ENCODE measurements at places on chromosomes 4 and X.

DNA sequence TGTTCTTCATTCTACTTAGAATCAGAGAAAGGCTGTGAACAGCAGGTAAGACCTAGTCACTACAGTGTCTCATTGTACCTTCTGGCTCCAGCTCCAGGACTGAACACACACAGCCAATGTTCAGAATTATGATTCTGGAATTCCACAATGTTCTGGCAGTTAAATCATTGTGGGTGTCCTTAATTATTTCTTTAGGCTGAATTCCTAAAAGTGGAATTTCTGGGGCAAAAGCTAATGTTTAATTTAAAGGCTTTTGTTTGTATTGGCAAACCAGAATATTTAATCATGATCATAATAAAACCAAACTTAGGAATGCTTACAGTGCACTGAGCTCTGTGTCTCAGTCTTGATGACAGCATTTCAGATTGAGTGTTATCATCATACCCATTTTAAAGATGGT is 67.0 kb upstream of the FAT1 start:
- DNase-seq: no peak

DNA sequence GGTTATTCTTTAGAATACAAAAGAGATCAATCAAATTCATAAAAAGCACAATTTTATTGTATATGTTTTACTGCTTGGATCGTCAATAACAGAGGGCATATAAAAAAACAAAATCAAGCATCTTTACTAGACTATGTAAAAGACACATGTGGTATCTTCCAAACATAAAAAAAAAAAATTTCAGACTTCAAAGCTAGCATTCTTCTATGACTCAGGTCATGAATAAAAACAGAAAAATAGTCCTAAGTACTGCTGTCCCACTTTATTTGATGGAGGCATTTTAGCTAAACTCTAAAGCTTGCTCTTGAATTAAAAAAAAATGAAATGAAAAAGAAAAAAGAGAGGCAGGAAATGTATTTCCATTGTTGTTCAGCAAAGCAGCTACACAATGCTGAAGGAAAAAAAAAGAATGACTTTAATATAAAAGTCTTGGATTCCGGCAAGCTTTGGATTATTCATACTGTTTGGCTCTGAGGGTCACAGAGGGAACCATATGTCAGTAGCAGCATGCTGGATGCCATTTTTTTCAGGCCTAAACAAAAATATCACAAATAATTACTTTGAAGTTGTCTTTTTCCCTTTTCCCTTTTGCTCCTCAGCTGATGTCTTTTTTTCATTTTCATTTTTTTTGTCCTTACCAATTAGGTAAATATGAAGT is 249.1 kb upstream of the DIAPH2 start:
- DNase-seq: no peak

GRCh38 chrX:63402106-63402505 is 51.0 kb upstream of the SPIN4 start:
- DNase-seq: no peak

DNA sequence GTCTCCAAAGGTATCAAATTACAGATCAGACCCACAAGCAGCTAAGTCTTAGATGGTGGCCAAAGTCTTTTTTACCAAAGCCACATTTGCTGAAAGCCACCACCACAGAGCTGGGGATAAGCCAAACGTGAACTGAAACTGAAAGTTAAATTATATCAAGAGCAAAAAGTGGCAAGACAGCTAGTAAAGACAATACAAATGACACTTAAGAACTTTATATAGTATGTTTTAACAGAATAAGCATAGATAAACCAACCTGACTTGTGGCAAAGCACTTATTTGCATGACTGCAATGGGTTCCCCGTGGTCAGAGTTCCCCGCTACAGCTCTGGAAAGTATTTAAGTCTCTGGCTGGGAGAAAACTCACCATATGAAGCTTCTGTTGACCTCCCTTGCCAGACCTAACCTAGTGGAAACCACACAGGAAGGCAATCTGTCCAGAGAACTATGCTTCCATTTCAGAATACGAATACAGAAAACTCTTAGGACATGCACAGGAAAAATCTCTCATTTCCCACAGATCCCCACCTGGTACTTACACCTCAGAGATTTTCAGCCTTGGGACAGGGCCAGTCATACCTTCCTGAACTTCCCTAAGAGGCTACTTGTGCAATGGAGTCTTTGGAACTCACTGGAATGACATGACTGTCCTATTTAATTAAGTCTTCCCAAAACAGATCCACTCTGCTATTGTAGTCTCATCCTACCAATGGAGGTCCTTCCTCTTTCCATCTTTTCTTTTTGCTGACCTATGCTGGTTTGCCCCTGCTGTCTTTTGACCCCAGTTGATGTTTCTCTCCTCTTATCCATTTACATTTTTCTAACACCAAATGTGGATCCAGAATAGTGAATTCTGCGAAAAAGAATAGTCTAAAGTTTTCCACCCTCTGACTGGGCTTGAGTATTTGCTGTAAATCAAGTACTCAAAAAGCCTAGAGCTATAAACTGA is 225.1 kb downstream of the NR3C2 start:
- DNase-seq: no peak

DNA sequence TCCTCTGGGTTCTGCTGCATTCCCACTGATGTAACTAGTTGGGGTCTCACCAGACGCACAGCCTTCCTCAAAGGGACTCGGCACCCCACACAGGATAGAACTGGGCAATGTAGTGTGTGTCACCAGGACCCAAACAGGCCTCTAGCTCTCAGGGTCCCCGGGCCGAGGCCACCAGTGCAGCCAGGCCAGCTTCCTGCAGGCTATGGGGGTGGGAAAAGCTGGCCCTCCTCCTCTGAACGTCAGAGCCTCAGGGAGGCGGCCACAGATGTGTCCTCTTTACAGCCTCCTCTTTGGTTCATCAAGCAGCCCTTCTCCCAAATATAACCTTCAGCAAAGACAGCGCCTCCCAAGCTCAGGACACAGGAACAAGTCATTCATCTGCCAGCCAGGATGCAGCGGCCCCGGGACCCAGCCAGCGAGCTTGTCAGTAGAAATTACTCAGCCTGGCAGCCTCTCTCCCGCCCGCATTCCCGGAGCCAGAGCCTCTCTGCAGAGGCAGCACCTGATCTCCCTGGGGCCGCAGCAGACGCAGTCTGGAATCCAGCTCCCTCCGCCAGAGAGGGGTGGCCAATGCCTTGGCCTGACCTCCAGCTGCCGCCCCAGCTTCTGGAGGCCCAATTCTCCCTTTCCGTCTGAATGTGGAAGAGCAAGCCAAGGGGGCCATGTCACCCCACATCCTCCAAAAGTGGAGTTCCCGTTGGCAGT is 288.5 kb downstream of the FBXW7 start:
- DNase-seq: no peak

GRCh38 chr4:44145868-44146267 is 302.7 kb downstream of the KCTD8 start:
- DNase-seq: peak; percentile 72

- peak; percentile 59 for DNase-seq
Observed at GRCh38 chr4:157045507-157046127, 30.3 kb upstream of the GLRB start.

DNA sequence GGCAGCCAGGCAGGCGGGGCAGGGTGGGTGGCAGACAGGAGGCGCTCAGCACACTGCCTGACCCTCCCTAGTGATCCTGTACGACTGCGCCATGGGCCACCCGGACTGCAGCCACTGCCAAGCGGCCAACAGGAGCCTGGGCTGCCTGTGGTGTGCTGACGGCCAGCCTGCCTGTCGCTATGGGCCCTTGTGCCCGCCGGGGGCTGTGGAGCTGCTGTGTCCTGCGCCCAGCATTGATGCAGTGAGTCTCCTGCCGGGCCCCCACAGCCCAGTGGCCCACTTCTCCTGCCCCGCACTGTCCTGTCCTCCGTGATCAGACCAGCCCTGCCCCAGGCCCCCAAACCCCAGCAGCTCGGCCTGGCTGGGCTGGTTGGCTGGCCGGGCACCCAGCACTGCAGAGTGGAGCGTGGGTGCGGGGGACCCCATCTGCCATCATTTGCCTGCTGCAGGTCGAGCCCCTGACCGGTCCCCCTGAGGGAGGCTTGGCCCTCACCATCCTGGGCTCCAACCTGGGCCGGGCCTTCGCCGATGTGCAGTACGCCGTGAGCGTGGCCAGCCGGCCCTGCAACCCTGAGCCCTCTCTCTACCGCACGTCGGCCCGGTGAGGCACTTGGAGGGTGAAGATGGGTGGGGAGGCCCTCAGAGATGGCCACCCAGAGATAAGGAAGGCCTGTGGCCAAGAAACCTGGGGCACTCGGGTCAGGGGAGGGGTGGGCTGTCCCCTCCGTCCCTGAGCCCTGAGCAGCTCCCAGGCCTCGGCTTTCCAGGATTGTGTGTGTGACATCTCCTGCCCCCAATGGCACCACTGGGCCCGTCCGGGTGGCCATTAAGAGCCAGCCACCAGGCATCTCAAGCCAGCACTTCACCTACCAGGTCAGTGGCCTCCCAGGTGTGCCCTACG is 7.6 kb downstream of the PLXNB3 start:
- DNase-seq: no peak

DNA sequence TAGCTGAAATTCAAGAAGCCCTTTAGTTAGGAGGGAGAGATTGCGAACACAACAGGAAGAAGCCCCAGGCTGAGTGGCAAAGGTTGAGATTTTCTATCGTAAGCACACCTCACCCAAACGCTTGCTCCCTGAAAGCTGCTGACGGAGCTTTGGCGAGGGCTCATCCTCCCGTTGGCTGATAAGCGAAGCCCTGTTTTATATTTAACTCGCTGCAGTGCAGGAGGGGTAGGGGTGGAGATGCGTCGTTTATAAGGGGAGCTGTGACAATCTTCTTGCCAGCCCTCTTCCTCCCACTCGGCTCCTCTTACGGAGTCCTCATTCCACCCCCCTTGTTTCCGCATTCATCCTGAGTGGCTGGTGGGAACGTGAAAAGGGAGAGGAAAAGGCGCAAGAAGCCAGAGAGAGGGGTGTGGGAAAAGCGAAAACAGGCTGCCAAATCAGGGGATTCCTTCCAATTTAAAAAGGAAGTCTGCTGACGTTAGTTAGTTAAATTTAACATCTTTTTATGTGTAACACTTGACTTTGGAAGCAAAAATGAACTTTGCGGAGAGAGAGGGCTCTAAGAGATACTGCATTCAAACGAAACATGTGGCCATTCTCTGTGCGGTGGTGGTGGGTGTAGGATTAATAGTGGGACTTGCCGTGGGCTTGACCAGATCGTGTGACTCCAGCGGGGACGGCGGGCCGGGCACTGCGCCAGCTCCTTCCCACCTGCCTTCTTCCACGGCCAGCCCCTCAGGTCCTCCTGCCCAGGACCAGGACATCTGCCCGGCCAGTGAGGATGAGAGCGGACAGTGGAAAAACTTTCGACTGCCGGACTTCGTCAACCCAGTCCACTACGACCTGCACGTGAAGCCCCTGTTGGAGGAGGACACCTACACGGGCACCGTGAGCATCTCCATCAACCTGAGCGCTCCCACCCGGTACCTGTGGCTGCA is at the start of gene ENPEP:
Gene ENPEP (plus strand): TSS at position 275 of the 938 bp plus-strand sequence. CDS start 260 bp downstream, at position 535.
- DNase-seq: no peak

DNA sequence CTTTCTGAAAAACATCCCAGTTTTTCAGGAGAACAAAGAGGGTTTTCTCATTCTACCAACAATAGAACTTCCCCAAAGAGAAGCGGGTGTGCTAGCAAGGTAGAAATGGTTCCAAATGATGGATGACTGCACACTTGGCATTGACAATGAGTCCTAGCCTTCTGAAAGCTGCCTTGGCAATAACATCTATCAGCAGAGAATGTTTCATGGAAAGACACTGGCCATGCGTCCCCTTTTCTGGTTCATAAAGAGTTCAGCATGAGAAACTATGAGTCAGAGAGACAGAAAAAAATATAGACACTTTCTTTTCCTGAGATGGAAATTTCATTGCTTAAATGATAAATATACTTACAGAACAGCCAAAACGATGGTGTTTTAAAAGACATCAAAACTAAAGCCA is 236.9 kb upstream of the PRKX start:
- no peak for DNase-seq

DNA sequence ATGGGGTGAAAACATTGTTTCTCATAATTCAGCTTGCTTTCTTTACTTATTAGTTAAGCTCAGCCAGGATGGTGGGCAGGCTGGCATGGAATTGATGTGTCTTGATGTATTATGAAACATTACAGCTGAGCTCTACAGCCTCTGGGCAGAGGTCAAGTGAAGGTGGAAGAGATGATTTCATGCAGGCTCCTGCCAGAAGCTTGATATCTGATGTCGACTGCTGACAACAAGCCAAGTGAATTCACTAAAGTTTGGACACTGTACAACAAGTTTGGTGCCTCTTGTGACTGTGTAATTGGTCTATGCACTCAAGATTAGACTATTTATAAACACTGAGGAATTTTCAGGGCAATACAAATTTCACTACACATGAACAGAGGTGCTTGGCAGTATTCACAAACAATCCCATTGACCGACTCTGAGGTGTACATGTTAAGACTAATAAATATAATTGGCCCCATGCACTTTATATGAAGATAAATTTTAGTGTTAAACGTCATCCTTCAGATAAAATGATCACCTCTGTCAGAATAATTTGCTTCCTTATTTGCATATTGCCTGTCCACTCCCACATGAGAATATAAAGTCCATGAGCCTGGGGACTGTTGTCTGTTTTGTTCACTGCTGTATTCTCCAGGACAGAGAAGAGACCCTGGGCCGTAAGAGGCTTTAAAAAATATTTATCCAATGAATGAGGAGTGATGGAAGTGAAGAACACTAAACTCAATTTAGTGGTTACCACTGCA is 612.2 kb downstream of the IQCM start:
- DNase-seq: no peak

DNA sequence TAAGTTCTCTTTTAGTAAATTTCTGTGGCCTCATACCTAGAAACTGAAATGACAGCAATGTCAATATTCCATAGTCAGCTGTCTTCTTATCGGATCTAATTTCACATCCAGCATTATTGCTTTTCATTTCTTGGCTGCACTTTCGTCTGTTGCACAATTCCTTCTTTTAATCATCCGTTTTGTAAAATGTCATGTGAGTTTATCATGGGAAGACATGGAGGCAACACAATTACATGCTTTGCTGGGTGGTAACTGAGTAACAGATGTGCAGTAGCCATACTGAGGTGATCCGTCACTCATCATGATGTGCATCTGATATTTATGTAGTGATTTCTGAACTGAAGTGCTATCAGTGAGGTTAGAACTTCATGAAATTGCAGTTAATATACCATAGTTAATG is 68.3 kb upstream of the SLC7A11 start:
- DNase-seq: no peak

GRCh38 chr4:140642674-140643437 is 74.1 kb upstream of the UCP1 start:
- no peak for DNase-seq

DNA sequence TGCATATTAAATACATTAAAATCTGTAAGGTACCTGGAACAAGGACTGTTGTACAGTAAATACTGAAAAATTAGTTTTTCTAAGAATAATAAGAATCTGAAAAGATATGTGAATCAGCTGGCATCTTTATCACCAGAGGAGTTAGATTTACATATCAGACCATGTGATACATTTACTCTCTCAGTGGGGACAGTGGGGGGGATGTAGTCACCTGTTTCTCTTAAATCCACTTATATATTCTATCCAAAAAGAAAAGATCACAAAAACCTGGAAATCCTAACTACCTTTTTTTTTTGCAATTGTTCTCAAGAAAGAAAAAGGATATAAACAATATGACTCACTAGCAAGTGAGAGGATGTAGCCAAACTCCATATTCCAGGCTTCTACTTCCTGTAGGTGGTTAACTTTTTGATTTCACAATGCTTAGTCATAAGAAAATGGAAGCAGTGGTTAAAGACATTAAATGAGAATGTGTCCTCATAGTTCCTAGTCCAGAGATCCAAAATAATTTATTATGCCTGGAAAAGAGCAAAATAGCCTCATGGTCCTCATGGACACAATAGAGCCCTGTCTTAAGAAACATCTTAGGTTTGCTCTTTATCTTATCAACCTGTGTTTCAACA is 22.5 kb upstream of the MYOZ2 start:
- peak; percentile 43 for DNase-seq
